Hematopoietic multipotent progenitor cell treated with erythropoietin and hydrocortisone succinate and interleukin-3 and kit ligand, for 6 days (in vitro differentiated cells): ENCODE measurements at places on chromosomes 3 and 15.

DNA sequence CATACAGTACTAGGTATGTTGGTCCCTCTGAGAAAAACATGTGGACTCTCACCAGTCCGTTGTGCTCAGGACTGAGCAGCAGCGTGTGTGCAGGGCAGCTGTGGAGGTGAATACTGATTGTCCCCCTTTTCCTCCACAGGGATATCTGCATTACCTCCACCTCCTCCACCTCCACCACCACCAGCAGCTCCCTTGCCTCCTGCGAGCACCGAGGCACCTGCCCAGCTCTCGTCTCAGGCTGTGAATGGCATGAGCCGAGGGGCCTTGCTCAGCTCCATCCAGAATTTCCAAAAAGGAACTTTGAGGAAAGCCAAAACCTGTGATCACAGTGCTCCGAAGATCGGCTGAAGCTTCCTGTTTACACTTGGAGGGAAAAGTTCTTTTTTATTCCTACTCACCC lies 9.0 kb downstream of the PDHB start:
- DNase-seq: no peak

DNA sequence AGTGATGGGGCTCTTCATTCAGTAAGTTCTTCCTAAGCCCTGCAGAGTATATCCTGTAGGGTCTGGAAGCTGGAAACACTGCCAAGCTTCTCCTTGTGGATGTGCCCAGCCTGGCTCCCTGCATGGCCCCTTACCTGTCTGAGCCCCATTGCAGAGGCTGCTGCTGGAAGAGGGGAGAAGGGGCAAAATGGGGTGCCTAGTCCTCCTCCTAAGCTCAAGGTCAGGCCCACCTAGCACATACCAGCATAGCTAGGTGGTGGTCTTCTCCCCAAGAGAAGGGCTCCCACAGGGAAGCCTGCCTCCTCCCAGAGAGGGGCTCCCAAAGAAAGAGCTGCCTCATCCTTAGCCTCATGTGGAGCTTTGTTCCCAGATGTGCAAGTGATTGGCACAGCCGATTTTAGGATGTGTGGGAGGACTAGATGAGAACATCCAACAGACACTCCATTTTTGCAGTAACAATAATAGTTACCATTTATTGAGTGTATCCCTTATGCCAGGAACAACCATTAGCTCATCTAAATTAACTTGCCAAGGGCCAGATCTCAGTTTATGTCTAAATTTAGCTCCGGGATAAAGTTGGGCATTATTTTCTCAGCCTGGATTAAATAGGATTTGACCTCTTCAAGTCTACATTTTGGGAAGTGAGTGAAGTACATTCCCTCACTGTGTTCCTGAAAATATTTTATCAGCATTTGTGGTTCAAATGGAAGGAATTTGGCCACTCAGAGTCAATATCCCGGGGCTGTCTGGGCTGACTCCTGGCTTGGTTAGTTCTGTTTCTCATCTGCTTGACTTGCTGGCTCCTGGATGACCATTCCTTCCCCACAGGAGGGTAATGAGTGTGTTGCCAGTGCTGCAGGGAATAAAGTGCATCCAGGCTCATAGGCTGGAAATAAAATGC lies 291.1 kb upstream of the ROPN1 start:
- no peak for DNase-seq

GRCh38 chr15:68231102-68231818 lies 1.7 kb upstream of the CLN6 start:
- DNase-seq: no peak

DNA sequence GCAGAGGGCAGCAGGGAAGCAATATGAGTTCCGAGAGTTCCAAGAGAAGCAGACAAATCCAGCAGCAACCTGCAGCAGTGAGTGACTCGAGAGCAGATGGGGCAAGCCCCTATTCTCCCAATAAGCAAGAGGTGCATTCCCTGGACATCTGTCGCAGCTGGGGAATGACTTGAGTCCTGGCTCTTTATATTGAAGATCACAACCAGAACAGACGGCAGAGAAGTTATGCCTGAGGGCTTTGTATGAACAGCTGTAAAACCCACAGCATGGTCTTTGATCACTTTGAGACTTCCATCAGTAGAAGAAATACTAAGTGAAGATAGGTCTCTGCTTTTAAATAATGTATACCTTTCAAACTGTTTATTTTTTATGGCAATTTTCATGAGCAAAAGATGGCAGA lies 23.6 kb upstream of the C3orf22 start:
- no peak for DNase-seq

- DNase-seq: no peak
Measured at GRCh38 chr3:58570851-58571250, 6.3 kb downstream of the FAM107A start.

- peak; percentile 89 for DNase-seq
Measured at GRCh38 chr3:134211797-134212196, 38.9 kb downstream of the RYK start.
